ENCODE measurements at places on chromosomes 6 and 20.

DNA sequence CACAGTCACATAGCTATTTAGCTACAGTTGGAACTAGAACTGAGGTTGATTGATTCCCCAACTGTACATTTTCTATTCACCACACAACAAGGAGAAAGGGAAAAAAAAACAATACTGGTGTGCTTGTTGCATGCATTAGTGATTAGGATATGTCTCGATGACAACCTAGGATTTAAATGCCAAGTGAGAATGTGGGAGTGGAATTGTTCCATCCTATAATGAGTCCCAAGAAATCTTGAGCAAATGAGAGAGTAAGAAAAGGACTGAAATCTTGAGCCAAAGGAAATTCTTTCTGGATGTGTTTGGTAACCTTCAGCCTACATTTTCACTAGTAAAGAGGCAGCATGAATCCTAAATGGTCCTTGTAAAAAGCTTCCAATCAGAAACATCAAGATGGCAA, 232.7 kb downstream of the HIVEP2 start:
- H3K4me1 ChIP-seq: no peaks in the 10 kb centered on the region
- DNase-seq: no peak
- H3K4me3 ChIP-seq: no peak overlapping the region
- no peaks in the 10 kb centered on the region for H3K27me3 ChIP-seq
- no peaks in the 10 kb centered on the region for H3K36me3 ChIP-seq

- H3K36me3 ChIP-seq: no peaks in the 10 kb centered on the region
- H3K27ac ChIP-seq: no peak overlapping the region
- no peak overlapping the region for H3K4me3 ChIP-seq
- no peaks in the 10 kb centered on the region for H3K4me1 ChIP-seq
- DNase-seq: no peak
Observed at GRCh38 chr6:156461647-156462046, 315.5 kb upstream of the ARID1B start.

GRCh38 chr6:165658395-165659058, 4.5 kb downstream of the PDE10A start:
- DNase-seq: no peak
- no peaks in the 10 kb centered on the region for H3K36me3 ChIP-seq
- no peak overlapping the region for H3K4me3 ChIP-seq

- no peaks in the 10 kb centered on the region for H3K36me3 ChIP-seq
- H3K27ac ChIP-seq: no peak overlapping the region
- no peaks in the 10 kb centered on the region for H3K4me1 ChIP-seq
- DNase-seq: no peak
- H3K4me3 ChIP-seq: no peak overlapping the region
- H3K27me3 ChIP-seq: no peaks in the 10 kb centered on the region
Observed at GRCh38 chr20:58822149-58822548, 28.6 kb downstream of the GNAS-AS1 start.

GRCh38 chr6:81450180-81450579, 302.3 kb downstream of the TENT5A start:
- no peak overlapping the region for H3K27ac ChIP-seq
- H3K36me3 ChIP-seq: no peaks in the 10 kb centered on the region
- peaks cover 3% of the 10 kb centered on the region for H3K4me1 ChIP-seq

DNA sequence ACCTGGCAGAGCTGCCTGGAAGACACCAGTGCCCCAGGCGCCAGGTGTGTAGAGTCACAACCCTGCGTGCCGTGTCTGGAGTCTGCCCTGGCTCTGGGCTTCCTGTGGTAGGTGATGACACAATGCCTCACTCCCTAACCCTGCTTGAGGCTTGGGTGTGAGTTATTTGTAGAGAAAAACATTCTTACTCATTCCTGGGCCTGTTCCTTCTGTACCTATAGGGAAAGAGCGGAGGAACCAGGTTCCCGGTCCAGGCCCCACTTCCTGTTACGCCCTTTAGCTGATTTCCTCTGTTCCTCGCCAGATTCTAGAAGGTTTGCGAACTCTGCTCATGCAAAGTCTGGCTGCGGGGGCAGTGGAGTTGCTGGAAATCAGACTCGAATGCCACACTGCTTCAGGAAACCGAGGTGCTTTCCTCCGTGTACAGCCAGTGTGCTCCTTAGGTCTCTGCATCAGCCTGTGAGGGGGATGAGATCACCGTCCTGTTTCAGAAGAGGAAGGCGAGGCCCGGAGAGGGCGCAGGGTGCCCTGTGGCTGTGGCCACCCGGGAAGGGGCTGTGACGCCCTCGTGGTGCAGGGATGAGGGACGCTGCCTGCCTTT, 67.1 kb upstream of the DUSP22 start:
- no peak overlapping the region for H3K27ac ChIP-seq
- DNase-seq: no peak
- H3K4me1 ChIP-seq: no peaks in the 10 kb centered on the region
- no peak overlapping the region for H3K4me3 ChIP-seq

DNA sequence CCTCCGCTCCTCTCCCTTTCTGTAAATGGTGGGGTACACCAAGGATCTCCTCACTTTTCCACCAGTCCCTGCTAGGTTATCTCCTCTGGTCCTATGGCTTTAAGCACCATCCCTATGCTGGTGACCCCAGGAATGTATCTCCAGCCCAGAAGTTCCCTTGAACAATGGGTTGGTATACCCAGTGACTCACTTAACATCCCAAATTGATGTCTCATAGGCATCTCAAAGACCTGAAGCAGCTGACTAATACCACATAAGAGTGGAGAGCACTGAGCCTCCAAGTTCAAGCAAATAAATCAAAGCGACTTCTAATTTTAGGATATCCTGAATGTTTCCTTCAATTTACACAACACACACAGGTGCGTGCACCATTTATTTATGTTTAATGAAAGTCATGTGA, 48.3 kb downstream of the ADGRF1 start:
- no peak for DNase-seq
- H3K36me3 ChIP-seq: no peaks in the 10 kb centered on the region
- H3K27ac ChIP-seq: no peak overlapping the region
- H3K4me1 ChIP-seq: peaks cover 17% of the 10 kb centered on the region

- H3K27me3 ChIP-seq: no peaks in the 10 kb centered on the region
- no peak overlapping the region for H3K4me3 ChIP-seq
- no peaks in the 10 kb centered on the region for H3K36me3 ChIP-seq
- no peak for DNase-seq
Observed at GRCh38 chr6:30747300-30747687, 2.9 kb upstream of the IER3 start.

- DNase-seq: no peak
- H3K27ac ChIP-seq: no peak overlapping the region
- peaks cover 90% of the 10 kb centered on the region for H3K36me3 ChIP-seq
- H3K27me3 ChIP-seq: no peaks in the 10 kb centered on the region
Observed at GRCh38 chr20:62313021-62313420, 10.2 kb downstream of the ADRM1 start.

DNA sequence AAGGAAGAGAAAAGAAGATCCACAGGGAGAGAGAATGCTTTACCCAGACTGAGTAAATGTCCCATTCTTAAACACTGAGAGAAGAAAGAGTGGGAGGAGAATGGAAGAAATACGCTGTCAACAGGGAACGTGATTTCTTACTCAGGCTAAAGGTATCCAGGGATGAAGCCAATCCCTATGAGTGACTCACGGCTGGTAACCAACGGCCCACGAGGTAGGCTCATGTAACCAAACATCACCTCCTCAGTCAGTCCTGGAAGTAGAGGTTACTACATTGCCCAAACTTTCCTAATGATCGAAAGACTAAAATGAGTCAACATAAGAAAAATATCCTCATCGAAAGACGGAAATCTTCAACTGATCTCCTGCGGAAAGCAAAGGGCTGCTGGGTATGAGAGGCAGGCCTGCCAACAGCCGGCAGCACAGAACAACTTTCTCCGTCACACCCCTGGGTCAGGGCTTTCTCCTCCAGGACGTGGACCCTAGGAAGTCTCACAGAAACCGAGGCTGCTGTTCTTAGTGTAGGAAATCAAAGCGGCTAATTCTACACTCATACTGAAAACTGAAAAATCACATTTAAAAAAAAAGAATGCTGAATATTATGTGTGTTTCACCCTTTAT, 292.6 kb downstream of the GMDS start:
- no peaks in the 10 kb centered on the region for H3K27me3 ChIP-seq
- no peak overlapping the region for H3K4me3 ChIP-seq
- H3K4me1 ChIP-seq: peaks cover 3% of the 10 kb centered on the region
- peak overlapping the region; percentile 66 for H3K27ac ChIP-seq
- DNase-seq: no peak

DNA sequence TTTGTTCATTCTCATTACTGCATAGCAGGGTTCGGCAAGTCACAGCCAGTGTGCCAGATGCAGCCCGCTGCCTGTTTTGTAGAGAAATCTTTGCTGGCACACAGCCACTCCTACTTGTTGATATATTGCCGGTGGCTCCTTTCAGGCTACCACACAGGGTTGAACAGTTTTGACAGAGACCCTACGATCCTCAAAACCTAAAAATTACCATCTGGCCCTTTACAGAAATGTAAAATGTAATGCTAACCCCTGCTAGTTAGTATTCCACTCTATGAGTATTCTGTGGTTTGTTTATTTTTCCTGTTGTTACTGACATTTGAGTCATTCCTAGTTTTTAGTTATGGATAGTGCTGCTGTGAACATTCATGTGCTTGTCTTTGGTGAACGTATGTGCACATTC, 11.5 kb downstream of the DHX35 start:
- H3K36me3 ChIP-seq: peaks cover 3% of the 10 kb centered on the region
- no peaks in the 10 kb centered on the region for H3K4me1 ChIP-seq
- no peak overlapping the region for H3K27ac ChIP-seq
- H3K27me3 ChIP-seq: no peaks in the 10 kb centered on the region
- H3K4me3 ChIP-seq: no peak overlapping the region
- DNase-seq: no peak

GRCh38 chr6:154950979-154951344, 44.2 kb upstream of the TIAM2 start:
- no peak overlapping the region for H3K27ac ChIP-seq
- H3K27me3 ChIP-seq: no peaks in the 10 kb centered on the region
- no peak overlapping the region for H3K4me3 ChIP-seq
- H3K36me3 ChIP-seq: no peaks in the 10 kb centered on the region

- H3K4me3 ChIP-seq: no peak overlapping the region
- no peaks in the 10 kb centered on the region for H3K36me3 ChIP-seq
- H3K27me3 ChIP-seq: no peaks in the 10 kb centered on the region
- DNase-seq: no peak
Observed at GRCh38 chr6:68778356-68779020, 143.4 kb downstream of the ADGRB3 start.

DNA sequence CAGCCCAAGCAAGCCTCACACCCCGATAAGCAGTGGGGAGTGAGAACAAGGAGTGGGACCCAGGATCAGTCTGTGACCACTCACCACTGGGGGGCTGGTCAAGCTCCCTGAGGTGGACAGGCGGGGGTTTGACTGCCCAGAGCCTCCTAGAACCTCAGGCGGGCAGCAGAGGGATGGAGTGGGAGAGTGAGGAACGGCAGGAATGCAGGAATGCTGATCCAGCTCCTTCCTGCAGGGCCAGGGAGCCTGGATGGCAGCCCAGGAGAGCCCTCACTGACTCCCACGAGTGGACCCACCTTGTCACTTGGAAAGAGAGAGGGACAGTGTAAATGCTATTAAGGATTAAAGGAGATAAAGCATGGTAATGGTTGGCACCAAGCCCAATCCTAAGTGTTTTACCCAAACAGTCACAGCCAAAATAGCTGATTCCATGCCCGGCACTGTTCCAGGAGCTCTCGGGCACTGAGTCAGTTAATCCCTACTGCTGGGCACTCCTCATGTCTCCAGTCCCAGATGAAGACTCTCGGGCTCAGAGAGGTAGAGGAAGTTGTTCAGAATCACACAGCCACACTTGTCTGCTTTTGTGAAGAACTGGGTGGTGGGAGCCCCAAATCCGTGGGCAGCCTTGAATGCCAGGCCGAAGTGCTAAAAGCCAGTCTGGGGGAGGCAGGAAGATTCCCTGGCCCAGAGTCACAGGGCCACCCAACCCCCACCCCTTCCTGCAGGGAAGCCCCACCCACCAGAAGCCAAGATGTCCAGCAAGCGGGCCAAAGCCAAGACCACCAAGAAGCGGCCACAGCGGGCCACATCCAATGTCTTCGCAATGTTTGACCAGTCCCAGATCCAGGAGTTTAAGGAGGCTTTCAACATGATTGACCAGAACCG, 3.1 kb downstream of the MYL9 start:
- peak overlapping the region; percentile 98 for H3K27ac ChIP-seq
- DNase-seq: peak; percentile 87
- peak overlapping the region; percentile 92 for H3K4me3 ChIP-seq
- H3K27me3 ChIP-seq: no peaks in the 10 kb centered on the region
- H3K36me3 ChIP-seq: peaks cover 60% of the 10 kb centered on the region

DNA sequence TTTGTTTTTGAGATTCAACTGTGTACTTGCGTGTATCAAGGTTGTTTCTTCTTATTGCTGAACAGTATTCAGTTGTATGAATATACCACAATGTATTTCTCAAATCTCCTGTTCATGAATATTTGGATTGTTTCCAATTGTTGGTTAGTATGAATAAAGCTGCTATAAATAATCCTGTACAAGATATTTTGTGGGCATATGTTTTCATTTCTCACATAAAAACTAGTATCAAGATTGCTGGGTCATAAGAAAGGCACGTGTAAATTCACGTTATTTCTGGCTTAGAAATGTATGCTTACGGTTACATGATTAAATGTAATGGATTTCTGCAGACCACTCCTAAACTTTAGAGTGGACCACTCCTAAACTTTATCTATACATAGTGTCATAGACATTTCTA, 96.6 kb downstream of the BTBD3 start:
- no peak overlapping the region for H3K4me3 ChIP-seq
- H3K36me3 ChIP-seq: no peaks in the 10 kb centered on the region
- no peak overlapping the region for H3K27ac ChIP-seq
- H3K4me1 ChIP-seq: no peaks in the 10 kb centered on the region
- no peak for DNase-seq

DNA sequence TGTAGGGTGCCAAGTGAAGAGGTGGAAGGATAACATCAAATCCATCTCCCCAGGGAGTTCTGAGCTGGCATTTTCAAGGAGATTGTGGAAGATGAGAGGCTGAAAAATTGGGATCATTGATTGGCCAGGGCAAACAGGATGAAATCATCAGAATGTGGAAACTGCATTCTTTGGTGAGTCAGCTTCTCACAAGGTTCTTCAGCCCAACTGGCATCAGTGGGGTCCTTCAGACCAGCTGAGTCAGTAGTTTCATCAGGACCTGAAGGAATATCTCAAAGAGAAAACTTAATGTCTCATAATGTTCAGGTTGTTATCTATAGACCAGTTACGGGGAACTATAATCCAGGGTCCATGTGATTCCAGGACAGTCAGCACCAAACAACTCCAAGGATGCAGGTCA, 195.8 kb downstream of the HAO1 start:
- H3K4me3 ChIP-seq: no peak overlapping the region
- no peak for DNase-seq
- H3K27ac ChIP-seq: no peak overlapping the region
- H3K27me3 ChIP-seq: no peaks in the 10 kb centered on the region
- H3K4me1 ChIP-seq: no peaks in the 10 kb centered on the region
- no peaks in the 10 kb centered on the region for H3K36me3 ChIP-seq

- H3K36me3 ChIP-seq: no peaks in the 10 kb centered on the region
- no peak overlapping the region for H3K4me3 ChIP-seq
- DNase-seq: no peak
- H3K27me3 ChIP-seq: no peaks in the 10 kb centered on the region
Observed at GRCh38 chr6:17688481-17688880, 18.2 kb downstream of the NUP153 start.
